ENCODE measurements at places on chromosomes 7 and 10.
A peak's percentile ranks its signal among the peaks of the same experiment; 100 is the strongest.

DNA sequence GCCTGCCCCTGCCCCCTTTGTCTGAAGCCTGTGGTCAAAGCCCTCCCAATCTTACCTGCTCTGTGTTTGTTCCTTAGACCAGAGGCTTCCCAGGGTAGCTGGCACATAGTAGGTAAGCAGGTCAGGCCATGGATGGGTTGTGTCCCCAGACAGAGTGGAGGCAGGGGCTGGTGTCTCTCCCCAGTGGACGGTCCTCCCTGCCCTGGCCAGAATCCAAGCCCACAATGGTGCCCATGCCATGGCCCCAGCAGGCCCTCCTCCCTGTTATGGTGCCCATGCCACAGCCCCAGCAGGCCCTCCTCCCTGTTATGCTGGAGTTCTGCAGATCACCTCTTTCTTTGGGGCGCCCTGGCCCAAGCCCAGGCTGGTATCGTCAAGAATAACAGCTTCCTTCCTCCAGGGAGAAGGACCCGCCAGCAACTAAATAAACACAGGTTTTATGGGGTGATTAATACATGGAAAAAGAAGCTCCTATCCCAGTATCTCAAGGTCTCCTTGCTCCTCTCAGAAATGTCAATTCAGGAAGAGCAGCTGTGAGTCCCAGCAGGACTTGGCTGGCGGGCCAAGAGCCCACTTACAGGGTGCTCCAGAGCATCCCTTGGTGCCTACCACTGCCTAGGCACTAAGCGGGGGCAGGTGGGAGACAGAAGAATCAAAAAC lies 82.0 kb downstream of the NEURL1 start:
- no peaks in the 10 kb centered on the region for H3K27me3 ChIP-seq
- no peak for DNase-seq
- H3K4me1 ChIP-seq: peaks cover 77% of the 10 kb centered on the region
- H3K27ac ChIP-seq: peak overlapping the region; percentile 7
- H3K36me3 ChIP-seq: peaks cover 4% of the 10 kb centered on the region

DNA sequence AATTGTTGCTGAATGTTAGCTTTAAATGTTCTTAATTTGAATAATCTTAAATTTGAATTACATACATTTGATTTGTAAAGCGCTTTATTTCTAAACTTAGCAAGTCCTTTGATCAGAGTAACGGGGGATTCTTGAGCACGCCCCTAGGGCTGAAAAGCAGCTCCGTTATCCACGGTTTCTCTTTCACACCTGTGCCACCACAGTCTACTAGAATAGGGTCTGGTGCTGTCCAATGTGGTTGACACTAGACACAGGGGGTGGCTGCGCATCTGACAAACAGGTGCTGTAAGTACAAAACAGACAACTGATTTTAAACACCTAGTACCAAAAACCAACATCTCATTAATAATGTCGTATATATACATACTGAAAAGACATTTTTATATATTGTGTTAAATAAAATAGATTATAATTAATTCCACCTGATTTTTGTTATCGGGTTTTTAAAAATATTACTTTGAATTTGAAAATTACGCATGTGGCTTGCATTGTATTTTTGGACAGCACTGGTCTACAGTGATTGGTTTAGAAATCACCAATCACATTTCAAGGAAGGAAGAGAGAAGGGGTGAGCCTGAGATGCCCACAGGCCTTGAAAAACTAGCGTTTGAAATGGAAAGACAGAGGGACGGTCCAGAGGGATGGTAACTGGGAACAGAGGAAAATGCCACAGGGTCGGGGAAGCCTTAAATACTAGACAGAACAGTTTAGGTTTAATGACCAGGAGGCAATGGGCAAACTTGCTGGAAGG lies 7.3 kb downstream of the SEPHS1 start:
- no peak overlapping the region for H3K27ac ChIP-seq
- no peaks in the 10 kb centered on the region for H3K27me3 ChIP-seq
- no peak for DNase-seq
- H3K4me3 ChIP-seq: no peak overlapping the region

DNA sequence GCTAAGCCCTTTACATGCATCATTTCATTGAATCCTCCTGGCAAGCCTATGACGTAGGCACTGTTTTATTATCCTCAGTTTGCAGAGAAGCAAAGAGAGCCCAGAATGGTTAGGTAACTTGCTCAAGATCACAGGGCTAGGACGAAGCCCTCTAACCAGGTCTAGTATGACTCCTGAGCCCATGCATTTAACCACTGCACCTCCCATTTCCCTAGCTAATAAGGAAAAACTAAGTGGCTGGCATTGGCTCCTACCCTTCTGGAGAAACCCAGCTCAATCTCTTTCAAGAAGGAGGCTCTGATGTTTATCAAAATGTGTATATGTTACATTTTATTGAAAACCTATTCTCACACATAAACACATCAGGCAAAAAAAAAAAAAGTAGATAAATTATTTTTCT lies 19.8 kb downstream of the MYOF start:
- H3K27ac ChIP-seq: no peak overlapping the region
- no peaks in the 10 kb centered on the region for H3K27me3 ChIP-seq
- DNase-seq: no peak
- H3K4me1 ChIP-seq: peaks cover 43% of the 10 kb centered on the region

DNA sequence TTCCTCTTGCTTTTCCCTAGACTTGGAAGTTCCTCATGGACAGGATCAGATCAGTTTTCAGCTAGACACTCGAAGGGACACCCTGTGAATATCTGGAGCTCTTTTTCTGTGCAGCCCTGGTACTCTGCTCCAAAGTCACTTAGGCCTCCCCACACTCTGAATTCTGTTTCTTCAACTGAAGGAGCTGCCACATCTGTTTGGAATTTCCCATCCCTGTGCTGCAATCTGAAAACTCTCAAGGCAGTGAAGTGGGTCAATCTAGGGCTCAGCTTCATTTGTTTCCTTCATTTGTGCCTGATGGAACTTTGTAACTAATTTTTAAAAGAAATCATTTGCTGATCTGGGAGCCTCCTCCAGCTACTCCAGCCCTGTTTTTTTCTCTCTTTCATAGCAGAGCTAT lies 9.6 kb downstream of the EPC1 start:
- H3K4me3 ChIP-seq: no peak overlapping the region
- peaks cover 8% of the 10 kb centered on the region for H3K4me1 ChIP-seq
- no peak overlapping the region for H3K27ac ChIP-seq
- no peak for DNase-seq
- no peaks in the 10 kb centered on the region for H3K27me3 ChIP-seq

DNA sequence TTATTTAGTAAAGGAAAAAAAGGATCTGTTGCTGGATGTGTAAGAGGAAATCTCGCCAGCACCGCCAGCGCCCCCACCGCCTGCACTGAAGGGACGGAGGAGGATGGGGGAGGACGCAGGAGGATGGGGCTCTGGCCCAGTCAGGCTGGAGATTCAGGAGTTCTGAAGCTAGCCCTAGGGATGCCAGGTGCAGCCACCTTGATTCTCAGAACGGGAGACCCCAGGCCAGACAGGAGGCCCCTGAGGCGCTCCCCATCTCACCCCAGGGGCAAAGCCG lies 1.3 kb downstream of the CAMK2B start:
- no peaks in the 10 kb centered on the region for H3K36me3 ChIP-seq
- H3K27me3 ChIP-seq: peaks cover 61% of the 10 kb centered on the region

DNA sequence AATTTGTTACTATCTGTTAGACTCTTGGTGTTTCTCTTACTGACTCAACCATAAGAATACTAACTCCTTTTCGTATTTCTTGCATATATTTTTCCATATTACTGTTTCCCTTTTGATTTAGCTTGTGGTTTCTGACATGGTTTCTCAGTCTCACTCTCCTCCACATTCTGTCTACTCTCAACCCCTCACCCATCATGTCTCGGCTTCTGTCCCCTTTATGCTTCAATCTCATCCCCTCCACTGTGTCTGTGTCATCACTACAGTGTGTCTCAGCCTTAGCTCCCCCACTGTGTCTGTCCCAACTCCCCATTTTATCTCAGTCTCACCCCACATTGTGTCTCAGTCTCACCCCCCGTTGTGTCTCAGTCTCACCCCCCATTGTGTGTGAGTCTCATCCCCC lies 126.9 kb downstream of the VIPR2 start:
- no peak overlapping the region for H3K27ac ChIP-seq
- no peak overlapping the region for H3K4me3 ChIP-seq
- H3K4me1 ChIP-seq: peaks cover 20% of the 10 kb centered on the region
- no peak for DNase-seq

- H3K4me1 ChIP-seq: no peaks in the 10 kb centered on the region
- no peak overlapping the region for H3K4me3 ChIP-seq
- no peaks in the 10 kb centered on the region for H3K27me3 ChIP-seq
- H3K27ac ChIP-seq: no peak overlapping the region
- DNase-seq: no peak
Measured at GRCh38 chr7:138023618-138024342, 21.9 kb upstream of the CREB3L2 start.

GRCh38 chr7:91826377-91826776 lies 54.1 kb downstream of the MTERF1 start:
- no peaks in the 10 kb centered on the region for H3K27me3 ChIP-seq
- H3K4me3 ChIP-seq: no peak overlapping the region
- no peaks in the 10 kb centered on the region for H3K36me3 ChIP-seq
- no peak for DNase-seq
